ENCODE measurements at places on chromosomes 16 and 17. TPM values are rescaled to one million over a fixed set of nuclear protein-coding genes. Genes with fewer than 3 reads are reported as not detected.

DNA sequence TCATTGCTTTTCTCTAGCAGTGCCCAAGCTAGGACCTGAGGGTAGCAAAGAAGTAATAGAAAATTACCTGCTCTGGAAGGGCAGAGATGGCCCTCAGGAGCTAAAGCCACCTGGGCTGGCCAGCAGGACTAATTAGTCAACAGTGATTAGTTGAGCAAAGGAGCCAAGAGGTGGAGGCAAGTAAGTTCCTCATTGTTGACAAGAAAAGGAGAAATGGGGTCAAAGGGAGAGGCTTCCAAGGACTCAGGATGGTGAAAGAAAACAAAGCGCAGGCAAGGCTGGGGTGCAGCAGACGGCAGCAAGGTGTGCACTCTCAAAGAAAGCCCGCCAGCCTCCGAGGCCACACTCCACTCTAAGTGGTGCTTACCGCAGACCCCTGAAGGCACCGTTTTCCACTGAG is 44.6 kb downstream of the CMTM4 start:
- no peak for DNase-seq

DNA sequence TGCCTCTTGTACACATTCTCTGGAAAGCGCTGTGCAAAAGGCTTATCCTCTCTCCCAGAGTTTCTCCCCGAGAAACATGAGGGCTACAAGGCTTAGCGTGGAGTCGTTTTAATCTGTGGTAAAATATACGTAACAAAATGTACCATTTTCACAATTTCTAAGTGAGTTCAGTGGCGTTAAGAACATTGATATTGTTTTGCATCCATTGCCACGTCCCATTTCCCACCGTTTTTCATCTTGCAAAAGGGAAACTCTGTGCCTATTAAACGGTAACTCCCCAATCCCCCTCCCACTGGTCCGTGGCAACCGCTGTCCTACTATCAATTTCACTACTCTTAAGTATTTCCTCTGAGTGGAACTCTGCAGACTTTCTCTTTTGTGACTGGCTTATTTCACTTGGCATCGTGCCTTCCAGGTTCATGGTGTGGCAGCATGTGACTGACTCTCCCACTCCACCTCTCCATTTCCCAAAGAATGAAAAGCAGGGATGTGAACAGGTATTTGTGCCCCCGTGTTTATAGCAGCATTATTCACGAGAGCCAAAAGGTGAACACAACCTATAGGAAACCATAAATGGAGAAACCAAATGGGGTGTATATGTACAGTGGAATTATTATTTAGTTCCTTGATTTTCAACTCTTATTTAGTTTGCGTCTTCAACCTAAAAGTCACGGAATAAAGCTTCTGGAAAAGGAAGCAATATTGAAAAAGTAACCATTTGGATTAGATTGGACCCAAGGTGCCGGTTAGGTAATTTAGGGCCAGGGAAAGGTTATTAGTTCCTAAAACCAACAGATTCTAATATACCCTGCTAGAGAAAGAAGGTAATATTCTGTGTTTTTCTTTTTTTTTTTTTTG is 1.1 kb upstream of the USP32 start:
- DNase-seq = no peak

DNA sequence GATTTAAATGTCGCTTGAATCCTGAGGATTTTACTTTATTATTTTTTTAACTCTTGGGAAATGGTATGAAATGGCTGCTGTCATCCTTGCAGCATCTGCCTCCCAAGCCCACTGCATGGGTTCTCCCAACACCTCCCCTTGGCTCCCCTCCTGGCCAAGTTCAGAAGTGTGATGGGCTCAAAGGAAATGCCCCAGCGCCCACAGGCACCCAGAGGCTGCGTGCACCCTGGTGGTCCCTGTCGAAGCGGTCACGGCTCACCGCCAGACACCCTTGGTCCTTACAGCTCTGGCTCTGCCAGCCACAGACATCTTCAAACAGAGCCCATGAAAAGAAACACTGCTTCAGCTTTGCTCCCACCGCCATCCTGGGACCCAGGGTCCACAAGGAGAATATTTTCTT is 334.7 kb downstream of the SOX9 start:
- no peak for DNase-seq

GRCh38 chr16:81675662-81676061 is 103.4 kb upstream of the PLCG2 start:
- no peak for DNase-seq

DNA sequence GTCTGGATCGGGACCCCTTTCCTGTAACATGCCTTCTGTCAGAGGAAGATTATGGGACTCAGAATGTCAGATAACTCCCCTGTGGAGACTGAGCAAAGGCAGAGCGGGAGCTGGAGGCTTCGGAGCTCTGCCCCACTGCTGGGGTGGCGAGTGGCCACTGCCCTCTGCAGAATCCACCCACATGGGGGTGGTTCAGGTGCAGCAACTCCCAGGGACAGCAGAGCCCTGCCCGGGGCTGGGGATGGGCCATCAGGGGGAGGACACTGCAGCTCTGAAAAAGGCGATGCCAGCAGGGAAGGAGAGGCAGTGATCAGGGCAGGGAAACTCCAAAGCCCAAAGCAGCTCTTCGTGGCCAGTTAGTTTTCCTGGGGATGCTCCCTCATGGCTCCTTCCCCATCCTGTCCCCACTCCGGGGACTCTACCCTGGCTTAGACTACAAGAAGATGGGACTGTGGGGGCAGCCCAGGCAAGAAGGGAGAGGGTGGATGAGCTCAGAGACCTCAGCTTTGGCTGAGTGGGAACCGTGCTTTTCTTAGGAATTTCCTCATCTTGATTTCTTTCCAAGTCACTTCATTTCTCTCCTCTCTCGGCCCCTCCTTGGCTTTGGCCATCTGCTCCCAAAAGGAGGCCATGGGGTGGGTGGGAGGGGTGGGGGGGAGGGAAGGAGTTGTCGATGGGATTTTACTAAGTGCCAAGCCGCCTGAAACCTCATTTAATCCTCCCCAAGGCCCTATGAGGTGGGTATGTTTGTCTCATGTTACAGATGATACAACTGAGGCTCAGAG is 4.0 kb downstream of the CA4 start:
- DNase-seq = no peak

- DNase-seq = no peak
These were observed 2.0 kb upstream of the PLA2G15 start for GRCh38 chr16:68242926-68243858.

GRCh38 chr17:56158344-56158743 is 5.1 kb downstream of the ANKFN1 start:
- no peak for DNase-seq

GRCh38 chr16:50683689-50684374 is 2.7 kb upstream of the SNX20 start:
- DNase-seq = no peak

DNA sequence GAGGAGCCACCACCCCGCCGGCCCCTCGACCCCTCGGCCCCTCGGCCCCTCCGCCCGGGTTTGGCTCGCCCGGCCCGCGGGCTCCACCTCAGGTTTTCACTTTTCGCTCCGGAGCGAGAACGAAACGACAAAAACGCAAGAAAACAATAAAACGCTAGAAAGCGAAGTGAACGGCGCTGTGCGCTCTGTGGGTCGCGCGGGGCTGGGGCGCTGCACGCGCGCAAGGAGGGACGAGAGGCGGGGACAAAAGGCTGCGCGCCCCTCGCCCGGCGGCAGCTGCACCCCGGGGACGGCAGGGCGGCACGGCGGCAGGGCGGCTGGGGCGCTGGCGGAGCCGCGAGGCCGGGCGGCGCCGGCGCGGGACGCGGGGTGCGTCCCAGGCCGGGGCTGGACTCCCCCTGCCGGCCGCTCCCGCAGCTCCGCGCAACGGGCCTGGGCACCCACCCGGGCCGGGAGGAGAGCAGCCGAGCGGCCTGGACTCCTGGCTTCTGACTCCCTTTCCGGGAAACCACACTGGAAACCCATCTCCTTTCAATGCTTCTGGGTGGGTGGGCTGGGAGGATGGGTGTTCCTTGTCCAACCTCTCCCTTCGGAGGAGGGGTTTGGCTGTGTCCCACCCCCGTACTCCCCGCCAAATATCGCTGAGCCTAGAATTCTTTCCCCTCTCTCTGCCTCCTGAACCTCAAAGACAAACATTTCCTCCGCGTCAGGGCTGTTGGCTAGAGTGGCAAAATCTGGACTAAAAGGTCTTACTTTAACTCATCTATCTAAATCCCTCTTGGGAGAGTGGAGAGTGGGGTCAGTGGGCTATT is 9.9 kb downstream of the TBX2 start:
- DNase-seq = no peak

GRCh38 chr16:31664683-31665482 is 137.2 kb downstream of the AHSP start:
- no peak for DNase-seq

DNA sequence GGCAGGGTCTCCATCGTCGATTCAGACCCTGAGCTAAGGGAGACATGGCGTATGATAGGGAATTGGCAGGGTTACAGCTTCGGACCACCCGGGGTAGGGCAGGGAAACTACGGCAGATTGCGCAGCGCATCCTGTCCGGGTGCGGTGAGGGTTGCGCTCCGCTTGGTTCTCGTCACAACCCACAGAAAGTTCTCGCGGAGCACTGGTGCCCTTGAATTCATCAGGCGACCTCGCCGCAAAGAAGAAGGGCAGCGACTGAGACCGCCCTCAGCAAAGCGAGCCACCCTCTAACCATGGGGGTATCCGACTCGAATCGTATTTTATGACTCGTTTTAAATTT is 1.2 kb downstream of the HS3ST3B1 start:
- no peak for DNase-seq

DNA sequence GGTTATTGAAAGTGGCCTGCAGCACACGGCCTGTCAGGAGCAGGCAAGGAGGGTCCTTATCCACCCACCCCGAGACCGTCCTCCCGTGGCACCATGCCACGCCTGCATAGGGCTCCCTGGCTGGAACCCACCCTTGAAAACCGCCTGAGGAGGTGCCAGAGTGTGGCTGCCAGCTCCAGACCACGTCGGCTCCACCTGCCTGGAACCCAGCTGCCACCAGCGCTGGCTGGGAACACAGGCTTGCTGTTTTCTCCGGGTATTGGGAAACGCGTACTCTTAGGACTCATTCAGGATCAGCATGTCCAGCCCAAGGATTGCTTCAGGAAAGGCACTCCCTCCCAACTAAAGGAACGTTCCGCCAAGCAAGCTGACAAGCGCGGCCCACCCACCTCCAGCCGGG is 6.7 kb downstream of the ARL16 start:
- DNase-seq = no peak

DNA sequence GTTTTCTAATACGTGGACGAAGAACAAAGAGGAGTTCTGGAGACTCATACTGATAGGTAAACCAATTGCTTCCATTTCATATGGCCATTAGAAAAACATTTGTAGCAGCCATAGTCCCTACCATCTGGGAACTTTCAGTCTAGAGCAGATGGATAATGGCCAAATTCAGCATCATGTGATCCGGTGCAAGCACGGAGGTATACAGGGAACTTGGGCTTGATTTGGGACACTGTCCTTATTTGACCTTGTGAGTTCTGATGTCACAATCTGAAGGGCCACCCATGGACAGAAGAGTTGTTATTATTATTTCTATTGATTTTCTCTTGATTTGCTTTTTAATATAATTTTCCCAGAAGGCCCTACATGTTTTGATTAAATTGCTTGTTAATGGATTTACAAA is 154.6 kb upstream of the ZNF267 start:
- no peak for DNase-seq

GRCh38 chr16:48168075-48168474 is 12.3 kb upstream of the ABCC12 start:
- no peak for DNase-seq

DNA sequence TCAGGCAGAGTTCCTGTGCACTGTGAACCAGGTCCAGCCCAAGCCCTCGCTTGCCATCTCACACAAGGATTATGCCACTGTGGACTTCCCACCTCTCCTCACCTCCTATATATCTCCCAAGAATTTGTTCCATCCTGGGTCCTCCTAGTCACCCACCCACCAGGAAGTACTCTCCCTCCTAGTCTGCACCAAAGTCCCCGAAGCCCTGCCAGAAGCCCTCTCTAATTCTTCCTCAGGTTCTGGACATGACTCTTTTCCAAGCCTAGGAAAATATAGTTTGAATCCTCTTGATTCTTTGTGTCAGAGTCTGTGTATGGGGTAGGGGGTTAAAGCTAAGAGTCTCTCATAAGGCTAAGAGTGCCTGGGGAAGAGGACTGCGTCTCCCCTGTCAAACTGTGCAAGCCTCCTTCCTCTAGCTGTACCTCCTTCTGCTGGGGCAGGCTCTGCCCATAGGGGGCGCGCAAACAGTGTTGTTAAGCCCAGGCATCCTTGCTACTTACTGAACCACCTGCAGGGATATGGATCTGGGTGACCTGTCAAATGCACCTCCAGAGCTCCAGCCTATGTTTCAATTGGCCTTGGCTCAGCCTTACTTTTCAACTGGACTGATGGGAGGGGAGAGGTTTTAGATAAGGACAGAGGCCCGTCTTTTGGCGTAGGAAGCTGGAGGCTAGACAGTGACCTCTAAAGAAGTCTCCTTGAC is 16.6 kb upstream of the DLX4 start:
- peak; percentile 28 for DNase-seq

- DNase-seq = no peak
These were observed 94.5 kb downstream of the PCTP start for GRCh38 chr17:55845385-55845784.

DNA sequence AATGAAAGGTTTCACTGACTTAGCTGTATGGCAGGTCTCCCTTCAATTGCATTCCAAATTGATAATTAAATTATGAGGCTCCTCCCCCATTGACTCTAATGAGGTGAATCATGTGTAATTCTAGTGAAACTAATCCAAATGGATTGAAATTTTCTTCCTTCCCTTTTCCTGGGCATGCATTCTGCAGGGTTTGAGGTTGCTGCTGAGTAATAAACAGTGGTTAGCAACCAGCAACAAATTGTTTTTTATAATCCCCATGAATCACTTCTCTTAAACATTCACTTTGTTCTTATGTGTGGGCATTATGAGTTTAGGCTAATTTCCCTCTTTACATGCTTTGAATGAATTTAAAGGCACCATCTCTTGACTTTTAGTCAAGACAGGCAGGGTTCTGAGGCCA is 43.4 kb downstream of the MYOCD start:
- DNase-seq = no peak

DNA sequence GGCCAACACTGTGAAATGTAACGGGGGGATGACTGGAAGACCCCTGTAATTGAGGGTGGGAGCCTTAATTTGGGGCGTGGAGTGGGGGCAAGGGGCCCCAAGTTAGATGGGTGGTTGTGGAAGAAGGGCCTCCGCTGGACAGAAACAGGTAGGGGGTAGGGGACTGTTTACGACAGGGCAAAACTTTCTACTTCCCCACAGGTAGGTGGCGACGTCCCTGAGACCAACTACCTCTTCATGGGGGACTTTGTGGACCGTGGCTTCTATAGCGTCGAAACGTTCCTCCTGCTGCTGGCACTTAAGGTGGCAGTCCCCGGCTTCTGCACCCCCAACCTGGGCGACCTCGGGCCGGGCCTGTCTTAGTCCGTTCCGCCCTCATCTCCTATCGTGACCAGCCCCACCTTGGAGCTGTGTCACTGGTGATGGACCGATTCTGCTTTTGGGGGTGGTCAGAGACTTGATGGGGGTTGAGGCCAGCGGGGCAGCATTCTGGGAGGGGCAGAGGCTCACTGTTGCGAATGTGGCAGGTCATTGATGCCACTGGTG is 6.8 kb downstream of the PPP4C start:
- DNase-seq = no peak

Gene WWOX
- 34.9 TPM for total RNA-seq

Gene KIF18B
- 2.8 TPM for total RNA-seq

Gene ITGA2B
- 0.14 TPM for total RNA-seq

Gene BAIAP3
- total RNA-seq = 1.2 TPM

Gene STAT5A
- total RNA-seq = 24.4 TPM

Gene SLC9A5
- total RNA-seq = 0.07 TPM

Gene ORMDL3
- total RNA-seq = 37.9 TPM

Gene TMEM220
- total RNA-seq = 9.0 TPM

Gene SLX4
- 6.4 TPM for total RNA-seq

All from kidney epithelial cell (primary cell).